ENCODE measurements at places on chromosomes 12 and 14.
A peak's percentile ranks its signal among the peaks of the same experiment; 100 is the strongest.

GRCh38 chr12:34406996-34407300 is 384.7 kb downstream of the ALG10 start:
- H3K4me1 ChIP-seq: no peaks in the 10 kb centered on the region
- no peak overlapping the region for H3K4me3 ChIP-seq
- DNase-seq: peak; percentile 0
- no peaks in the 10 kb centered on the region for H3K36me3 ChIP-seq

- H3K4me1 ChIP-seq: peaks cover 36% of the 10 kb centered on the region
- no peaks in the 10 kb centered on the region for H3K36me3 ChIP-seq
- no peak overlapping the region for H3K27ac ChIP-seq
- no peak for DNase-seq
- no peaks in the 10 kb centered on the region for H3K27me3 ChIP-seq
Observed at GRCh38 chr14:20782280-20782890, 1.3 kb downstream of the RNASE6 start.

GRCh38 chr14:22549981-22550673 is 38.9 kb downstream of the DAD1 start:
- no peaks in the 10 kb centered on the region for H3K27me3 ChIP-seq
- H3K4me1 ChIP-seq: peaks cover 98% of the 10 kb centered on the region
- H3K36me3 ChIP-seq: peaks cover 70% of the 10 kb centered on the region
- DNase-seq: peak; percentile 55
- peak overlapping the region; percentile 19 for H3K4me3 ChIP-seq

- no peak for DNase-seq
- H3K4me1 ChIP-seq: peaks cover 28% of the 10 kb centered on the region
- peak overlapping the region; percentile 33 for H3K27ac ChIP-seq
- H3K36me3 ChIP-seq: no peaks in the 10 kb centered on the region
Observed at GRCh38 chr14:105026033-105026785, 5.3 kb upstream of the CDCA4 start.

- H3K4me3 ChIP-seq: no peak overlapping the region
- H3K27ac ChIP-seq: no peak overlapping the region
- no peaks in the 10 kb centered on the region for H3K4me1 ChIP-seq
- H3K27me3 ChIP-seq: no peaks in the 10 kb centered on the region
Observed at GRCh38 chr14:59097681-59098080, 90.8 kb upstream of the DAAM1 start.

GRCh38 chr12:4002601-4003000 is 129.4 kb upstream of the PARP11 start:
- no peaks in the 10 kb centered on the region for H3K27me3 ChIP-seq
- no peaks in the 10 kb centered on the region for H3K4me1 ChIP-seq

DNA sequence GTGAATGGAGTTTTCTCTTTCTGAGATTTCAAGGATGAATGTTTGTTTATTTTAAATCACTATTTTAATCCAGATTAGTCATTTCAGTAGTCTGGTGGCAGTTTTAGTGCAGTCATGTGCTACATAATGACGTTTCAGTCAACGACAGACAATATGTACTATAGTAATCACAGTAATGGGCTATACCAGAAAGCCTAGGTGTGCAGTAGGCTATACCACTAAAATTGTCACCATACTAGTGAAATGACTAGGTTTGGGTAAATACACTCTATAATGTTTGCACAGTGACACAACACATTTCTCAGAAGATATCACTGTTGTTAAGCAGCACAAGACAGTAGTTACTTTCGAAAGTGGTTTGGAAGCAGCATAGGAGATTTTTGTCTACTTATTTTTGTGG is 203.1 kb downstream of the ETNK1 start:
- no peaks in the 10 kb centered on the region for H3K27me3 ChIP-seq
- no peaks in the 10 kb centered on the region for H3K4me1 ChIP-seq
- H3K4me3 ChIP-seq: no peak overlapping the region
- DNase-seq: no peak

DNA sequence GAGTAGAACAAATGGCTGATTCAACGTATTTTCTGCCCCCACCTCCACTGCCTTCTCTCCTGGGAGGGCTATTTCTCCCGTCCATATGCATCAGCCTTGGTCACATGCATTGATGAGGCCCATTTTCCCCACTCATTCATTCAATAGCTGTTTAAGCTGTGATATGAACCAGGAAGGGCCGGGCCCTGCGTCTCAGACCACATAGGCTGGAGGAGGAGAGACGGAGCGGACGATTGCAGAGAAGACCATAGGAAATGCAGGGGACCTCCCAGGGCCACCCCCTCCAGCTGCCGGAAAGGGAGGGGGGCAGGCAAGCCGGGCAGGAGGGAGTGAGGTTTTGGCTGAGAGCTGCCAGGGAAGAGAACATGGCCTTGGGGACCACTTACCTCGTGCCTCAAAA is 104.4 kb upstream of the TMEM132D start:
- no peak for DNase-seq
- no peaks in the 10 kb centered on the region for H3K27me3 ChIP-seq
- no peaks in the 10 kb centered on the region for H3K36me3 ChIP-seq
- H3K27ac ChIP-seq: no peak overlapping the region
- H3K4me1 ChIP-seq: no peaks in the 10 kb centered on the region

DNA sequence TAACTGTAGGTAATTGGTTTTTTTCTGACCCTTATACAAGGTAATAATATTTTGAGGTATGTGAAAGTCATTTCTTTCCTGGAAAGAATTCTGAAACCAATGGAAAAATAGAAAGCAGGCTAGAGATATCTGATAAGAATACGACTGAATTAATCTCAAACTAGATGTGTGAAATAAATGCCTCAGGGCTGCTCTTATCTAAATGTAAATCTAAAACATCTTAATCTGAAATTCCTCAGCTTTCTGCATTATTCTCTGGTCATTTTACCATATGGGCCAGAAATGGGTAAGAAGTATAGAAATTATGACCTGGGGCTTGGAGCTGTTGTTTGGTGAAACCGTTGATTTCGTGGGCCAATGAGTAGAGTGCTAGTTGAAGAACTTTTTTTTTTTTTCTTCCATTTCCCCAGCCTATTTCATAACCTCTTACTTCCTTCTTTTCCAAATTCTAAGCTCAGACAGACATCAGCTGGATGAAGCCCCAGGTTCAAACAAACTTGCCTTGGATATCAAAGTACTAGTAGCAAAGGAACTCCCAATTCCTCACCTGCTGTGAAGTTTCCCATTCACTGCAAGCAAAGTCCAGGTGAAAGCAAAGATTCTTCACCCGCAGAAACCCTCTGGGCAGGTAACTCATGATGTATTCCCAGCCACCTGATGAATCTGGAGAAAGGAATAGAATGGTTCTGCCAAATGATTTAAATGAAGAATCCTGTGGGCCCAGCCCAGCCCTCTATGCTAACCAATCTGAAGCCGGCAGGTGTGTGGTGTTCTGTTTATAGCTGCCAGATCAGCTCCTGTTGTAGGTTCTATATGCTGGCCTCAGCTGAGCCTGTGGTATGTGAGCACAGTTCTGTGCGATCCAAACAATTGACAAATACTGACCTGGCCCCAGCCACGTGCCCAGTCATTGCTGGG is 9.7 kb upstream of the FOS start:
- H3K36me3 ChIP-seq: no peaks in the 10 kb centered on the region
- H3K4me3 ChIP-seq: no peak overlapping the region
- no peak for DNase-seq
- no peak overlapping the region for H3K27ac ChIP-seq

DNA sequence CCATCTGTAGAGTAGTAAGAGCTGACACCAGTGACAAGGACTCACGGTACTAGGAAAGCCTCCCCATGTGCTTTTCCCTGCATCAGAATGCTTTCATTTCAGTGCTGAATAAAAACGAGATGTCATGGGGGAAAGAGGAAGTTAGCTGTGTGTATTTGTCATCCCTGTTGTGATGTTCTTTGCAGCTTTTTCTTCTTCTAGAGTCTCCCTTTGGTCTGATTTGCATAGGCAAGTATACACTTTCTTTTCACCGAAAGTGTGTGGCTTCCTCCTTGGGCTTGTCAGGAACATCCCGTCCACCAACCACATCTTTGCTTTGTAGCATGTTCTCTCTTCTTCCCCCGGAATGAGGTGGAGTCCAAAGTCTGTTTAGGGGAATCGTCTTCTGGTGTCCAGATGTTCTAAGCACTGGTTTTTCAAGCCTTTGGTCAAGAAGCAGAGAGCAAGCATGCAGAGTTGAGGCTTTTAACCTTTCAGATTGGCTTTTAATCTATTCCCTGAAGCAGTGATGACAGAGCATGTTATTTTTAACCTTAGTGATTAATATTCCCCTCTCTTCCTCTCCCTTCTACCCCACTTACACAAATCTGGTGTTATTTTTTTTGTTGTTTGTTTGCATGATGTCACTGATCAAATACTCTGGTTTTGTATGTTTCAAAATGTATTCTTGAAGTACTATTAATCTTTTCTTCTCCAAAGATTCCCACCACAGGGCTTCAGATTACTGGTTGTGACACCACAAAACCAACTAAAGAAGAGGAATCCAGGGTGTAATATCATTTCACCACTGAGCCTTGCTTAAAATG is 163.4 kb downstream of the SAMD4A start:
- no peak for DNase-seq
- H3K27ac ChIP-seq: no peak overlapping the region
- peak overlapping the region; percentile 9 for H3K4me3 ChIP-seq

DNA sequence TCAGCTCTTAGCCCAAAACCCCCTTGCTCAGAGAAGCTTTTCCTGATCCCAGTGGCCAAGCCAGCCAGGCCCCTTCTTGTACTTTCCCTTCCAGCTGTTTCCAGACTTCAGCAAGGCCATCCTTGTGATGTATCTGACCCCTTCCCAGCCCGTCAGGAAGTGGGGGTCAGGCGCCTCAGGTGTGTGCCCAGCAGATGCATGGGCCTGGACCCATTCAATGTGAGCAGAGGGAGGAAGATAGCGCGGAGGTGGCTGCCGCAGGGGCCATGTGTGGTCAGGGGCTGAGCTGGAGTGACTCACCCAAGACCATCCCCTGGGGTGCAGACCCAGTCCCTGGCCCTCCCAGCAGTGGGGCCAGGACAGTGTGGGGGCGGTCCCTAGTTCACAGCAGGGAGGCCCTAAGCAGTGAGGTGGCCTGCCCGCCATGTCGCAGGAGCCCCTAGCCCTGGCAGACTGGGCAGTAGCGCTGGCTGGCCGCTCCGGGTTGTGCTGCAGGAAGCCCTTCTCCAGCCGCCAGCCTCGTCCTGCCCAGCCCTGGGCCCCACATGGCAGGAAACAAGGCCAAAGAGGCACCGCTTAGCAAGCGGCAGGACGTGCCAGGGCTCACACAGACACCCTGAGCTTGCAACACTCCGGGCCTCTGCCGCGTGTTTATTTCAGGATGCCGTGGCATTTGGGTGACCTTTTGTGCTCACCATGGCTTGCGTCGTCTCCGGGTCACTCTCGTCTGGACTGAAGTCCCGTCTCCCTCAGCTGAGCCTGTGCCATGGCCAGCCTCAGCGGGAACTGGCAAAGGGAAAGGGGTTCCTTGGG is 12.0 kb downstream of the ADSS1 start:
- H3K36me3 ChIP-seq: no peaks in the 10 kb centered on the region
- no peaks in the 10 kb centered on the region for H3K4me1 ChIP-seq
- no peak overlapping the region for H3K27ac ChIP-seq

DNA sequence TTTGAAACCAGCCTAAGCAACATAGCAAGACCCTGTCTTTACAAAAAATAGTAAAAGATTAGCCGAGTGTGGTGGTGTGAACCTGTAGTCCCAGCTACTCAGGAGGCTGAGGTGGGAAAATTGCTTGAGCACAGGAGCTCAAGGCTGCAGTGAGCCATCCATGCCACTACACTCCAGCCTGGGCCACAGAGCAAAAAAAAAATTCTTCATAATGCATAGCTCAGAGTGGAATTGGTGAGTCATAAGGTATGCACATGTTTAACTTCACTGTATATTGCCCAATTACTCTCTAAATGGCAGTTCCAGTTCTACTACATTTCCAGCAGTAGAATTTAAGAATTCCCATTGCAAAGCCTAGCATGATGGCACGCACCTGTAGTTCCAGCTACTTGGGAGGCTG is 26.8 kb upstream of the CLIP1 start:
- no peak for DNase-seq
- H3K4me1 ChIP-seq: peaks cover 21% of the 10 kb centered on the region
- H3K27ac ChIP-seq: no peak overlapping the region
- H3K4me3 ChIP-seq: no peak overlapping the region
- H3K36me3 ChIP-seq: no peaks in the 10 kb centered on the region
